ENCODE measurements at places on chromosomes 12 and 14. TPM values are rescaled to one million over a fixed set of nuclear protein-coding genes. Genes with fewer than 3 reads are reported as not detected.

- no peaks in the 10 kb centered on the region for H3K36me3 ChIP-seq
- H3K27me3 ChIP-seq: no peaks in the 10 kb centered on the region
- DNase-seq: no peak
- no peaks in the 10 kb centered on the region for H3K4me1 ChIP-seq
Measured at GRCh38 chr12:99057670-99058069, 412.6 kb downstream of the APAF1 start.

GRCh38 chr12:98456576-98457573, 58.5 kb upstream of the TMPO start:
- DNase-seq: peak; percentile 48
- H3K27ac ChIP-seq: no peak overlapping the region
- no peaks in the 10 kb centered on the region for H3K36me3 ChIP-seq
- peaks cover 14% of the 10 kb centered on the region for H3K4me1 ChIP-seq

PSMC6 gene
- total RNA-seq: 109 TPM

KRT7 gene
- 3.7 TPM for total RNA-seq

DNA sequence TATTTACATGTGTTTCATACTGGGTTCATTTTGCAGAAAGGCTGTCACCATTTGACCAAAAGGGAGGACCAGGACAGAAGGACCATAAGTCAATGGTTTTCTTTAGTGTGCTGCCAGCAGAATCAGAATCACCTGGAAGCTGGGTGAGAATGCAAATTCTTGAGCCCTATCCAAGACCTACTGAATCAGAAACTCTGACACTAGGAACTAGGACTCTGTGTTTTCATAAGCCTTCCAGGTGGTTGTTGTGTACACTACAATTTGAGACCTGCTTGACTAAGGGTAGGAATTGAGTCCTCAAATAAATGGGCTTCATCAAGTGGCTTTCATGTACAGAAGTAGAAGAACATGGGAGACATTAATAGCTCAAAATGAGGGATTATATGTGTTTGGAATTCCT, 32.2 kb downstream of the PDE6H start:
- no peaks in the 10 kb centered on the region for H3K4me1 ChIP-seq
- H3K27me3 ChIP-seq: peaks cover 32% of the 10 kb centered on the region
- no peak overlapping the region for H3K4me3 ChIP-seq

DNA sequence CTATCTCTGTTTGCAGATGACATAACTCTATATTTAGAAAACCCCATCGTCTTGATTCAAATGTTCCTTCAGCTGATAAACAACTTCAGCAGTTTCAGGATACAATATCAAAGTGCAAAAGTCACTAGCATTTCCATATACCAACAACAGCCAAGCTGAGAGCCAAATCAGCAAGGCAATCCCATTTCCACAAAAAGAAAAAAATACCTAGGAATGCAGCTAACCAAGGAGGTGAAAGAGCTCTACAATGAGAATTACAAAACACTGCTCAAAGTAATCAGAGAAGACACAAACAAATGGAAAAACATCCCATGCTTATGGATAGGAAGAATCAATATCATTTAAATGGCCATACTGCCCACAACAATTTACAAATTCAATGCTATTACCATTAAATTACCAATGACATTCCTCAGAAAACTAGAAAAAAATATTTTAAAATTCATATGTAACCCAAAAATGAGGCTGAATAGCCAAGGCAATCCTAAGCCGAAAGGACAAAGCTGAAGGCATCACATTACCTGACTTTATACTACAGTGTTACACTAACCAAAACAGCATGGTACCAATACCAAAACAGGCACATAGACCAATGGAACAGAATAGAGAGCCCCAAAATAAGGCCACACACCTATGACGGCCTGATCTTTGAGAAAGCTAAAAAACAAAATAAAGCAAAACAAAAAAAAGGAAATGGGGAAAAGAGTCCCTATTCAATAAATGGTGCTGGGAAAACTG, 901.7 kb downstream of the LRFN5 start:
- no peaks in the 10 kb centered on the region for H3K4me1 ChIP-seq
- no peaks in the 10 kb centered on the region for H3K27me3 ChIP-seq
- no peaks in the 10 kb centered on the region for H3K36me3 ChIP-seq
- no peak overlapping the region for H3K4me3 ChIP-seq
- DNase-seq: no peak

GRCh38 chr12:53737093-53737808, 10.0 kb upstream of the CALCOCO1 start:
- H3K4me1 ChIP-seq: peaks cover 20% of the 10 kb centered on the region
- H3K4me3 ChIP-seq: no peak overlapping the region
- no peak overlapping the region for H3K27ac ChIP-seq
- DNase-seq: no peak
- peaks cover 20% of the 10 kb centered on the region for H3K27me3 ChIP-seq

DNA sequence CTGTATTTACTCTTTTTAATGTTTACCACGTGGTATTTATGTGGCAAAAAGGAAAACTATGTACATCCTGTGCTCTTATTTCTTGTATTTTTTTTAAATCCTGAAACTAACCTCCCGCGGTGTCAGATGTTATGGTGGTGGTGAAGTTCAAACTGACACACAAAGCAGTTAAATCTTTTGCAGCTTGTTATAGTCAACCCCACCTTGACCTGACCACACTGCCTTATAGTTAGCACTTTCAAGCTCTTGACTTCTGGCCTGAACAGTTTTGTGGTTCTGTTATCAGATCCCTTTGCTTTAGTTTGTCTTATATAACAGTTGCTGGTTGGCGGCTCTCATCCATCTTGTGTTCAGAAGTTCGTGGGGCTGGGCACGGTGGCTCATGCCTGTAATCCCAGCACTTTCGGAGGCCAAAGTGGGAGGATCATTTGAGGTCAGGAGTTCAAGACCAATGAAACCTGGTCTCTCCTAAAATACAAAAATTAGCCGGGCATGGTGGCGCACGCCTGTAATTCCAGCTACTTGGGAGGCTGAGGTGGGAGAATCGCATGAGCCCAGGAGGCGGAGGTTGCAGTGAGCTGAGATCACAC, 2.1 kb downstream of the UNG start:
- no peaks in the 10 kb centered on the region for H3K27me3 ChIP-seq
- H3K4me1 ChIP-seq: peaks cover 20% of the 10 kb centered on the region
- peak overlapping the region; percentile 81 for H3K4me3 ChIP-seq
- DNase-seq: no peak
- H3K36me3 ChIP-seq: peaks cover 42% of the 10 kb centered on the region

GRCh38 chr14:60668431-60669112, 19.3 kb upstream of the SIX1 start:
- no peak overlapping the region for H3K4me3 ChIP-seq
- DNase-seq: no peak
- no peak overlapping the region for H3K27ac ChIP-seq

DNA sequence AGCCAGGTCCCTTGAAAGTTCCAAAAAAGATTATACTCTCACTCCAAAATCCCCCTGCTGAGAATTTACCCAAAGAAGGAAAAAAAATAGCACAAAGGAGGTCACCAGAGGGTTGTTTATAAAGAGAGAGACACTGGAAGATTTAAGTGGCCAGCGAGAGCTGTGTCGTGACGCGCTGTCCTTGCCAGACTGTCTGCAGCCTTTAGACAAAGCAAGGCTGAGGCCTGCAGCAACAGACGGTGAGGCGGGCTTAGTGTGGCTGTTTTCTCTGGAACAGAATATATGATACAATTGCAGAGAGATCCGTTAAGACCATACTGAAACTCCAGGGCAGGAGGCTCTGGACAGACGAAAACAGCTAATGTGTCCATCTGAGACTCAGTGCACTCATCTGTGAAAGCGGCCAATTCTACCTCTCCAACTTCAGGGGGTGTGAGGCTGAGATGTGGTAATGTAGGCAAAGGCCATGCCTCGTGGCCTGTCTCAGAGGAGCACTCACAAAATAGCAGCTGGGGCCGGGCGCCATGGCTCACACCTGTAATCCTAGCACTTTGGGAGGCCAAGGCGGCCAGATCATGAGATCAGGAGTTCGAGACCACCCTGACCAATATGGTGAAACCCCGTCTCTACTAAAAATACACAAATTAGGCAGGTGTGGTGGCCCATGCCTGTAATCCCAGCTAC, 36.2 kb downstream of the ANAPC7 start:
- H3K4me1 ChIP-seq: no peaks in the 10 kb centered on the region
- H3K27me3 ChIP-seq: no peaks in the 10 kb centered on the region
- no peak for DNase-seq
- H3K27ac ChIP-seq: no peak overlapping the region
- H3K4me3 ChIP-seq: no peak overlapping the region

GRCh38 chr12:100234166-100234565, 32.7 kb downstream of the DEPDC4 start:
- no peak overlapping the region for H3K27ac ChIP-seq
- no peaks in the 10 kb centered on the region for H3K27me3 ChIP-seq
- no peaks in the 10 kb centered on the region for H3K36me3 ChIP-seq
- H3K4me1 ChIP-seq: no peaks in the 10 kb centered on the region
